ENCODE measurements at places on chromosomes 5 and 9.

- DNase-seq, result peak; percentile 19
Measured at GRCh38 chr5:90528601-90529193, 687 bp downstream of the LYSMD3 start.

DNA sequence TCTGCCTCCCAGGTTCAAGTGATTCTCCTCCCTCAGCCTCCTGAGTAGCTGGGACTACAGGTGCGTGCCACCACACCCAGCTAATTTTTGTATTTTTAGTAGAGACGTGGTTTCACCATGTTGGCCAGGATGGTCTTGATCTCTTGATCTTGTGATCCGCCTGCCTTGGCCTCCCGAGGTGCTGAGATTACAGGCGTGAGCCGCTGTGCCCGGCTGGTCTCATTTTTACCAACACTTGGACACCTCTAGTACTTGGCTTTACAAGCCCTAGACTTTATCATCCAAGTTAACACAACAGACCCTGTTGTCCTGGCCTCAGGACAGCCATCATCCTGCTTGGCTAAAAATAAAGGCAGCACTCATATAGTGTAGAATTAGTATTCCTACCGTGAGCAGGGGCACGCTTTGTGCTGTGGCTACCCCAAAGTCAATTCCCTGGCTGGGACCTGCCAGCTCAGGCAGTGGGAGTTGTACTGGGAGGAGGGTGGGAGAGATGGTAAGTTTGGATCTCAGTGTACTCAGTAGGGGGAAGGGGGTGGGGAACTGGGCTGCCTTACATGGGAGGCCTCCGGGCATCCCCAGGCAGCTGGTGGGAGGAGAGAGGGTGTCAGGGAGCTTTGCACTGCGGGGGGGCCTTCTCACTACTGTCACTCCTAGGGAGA lies 6.6 kb downstream of the PDZD2 start:
- DNase-seq, result no peak

DNA sequence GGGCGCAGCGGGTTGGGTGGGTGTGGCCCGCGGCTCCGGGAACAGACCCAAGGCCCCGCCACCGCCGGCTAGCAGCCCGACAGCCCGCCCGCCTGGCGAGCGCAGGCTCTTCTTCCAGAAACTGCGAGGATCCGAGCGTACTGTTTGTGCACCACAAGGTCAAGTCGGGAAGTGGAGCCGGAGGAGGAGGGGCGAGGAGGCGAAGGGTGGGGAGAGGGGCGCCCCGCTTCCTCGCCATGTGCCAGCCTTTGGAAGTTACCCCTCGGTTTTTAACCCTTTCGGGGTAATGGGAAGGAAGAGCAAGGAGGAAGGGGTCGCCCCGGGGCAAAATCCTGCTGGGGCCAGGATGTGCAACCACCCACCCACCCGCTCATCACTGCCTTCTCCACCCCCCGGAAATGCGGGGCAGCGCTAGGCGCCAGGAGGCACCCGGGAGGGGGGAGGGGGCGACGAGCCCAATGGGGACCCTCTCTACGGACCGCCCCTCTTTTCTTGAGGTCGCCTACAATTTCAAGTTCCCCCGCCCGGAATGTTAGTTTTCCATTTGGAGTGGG lies 1.1 kb upstream of the JADE2 start:
- peak; percentile 67 for DNase-seq

- DNase-seq, result no peak
Measured at GRCh38 chr5:67432606-67433005, 236.0 kb upstream of the CD180 start.

- DNase-seq, result no peak
Measured at GRCh38 chr5:126263591-126264184, 159.5 kb upstream of the GRAMD2B start.

DNA sequence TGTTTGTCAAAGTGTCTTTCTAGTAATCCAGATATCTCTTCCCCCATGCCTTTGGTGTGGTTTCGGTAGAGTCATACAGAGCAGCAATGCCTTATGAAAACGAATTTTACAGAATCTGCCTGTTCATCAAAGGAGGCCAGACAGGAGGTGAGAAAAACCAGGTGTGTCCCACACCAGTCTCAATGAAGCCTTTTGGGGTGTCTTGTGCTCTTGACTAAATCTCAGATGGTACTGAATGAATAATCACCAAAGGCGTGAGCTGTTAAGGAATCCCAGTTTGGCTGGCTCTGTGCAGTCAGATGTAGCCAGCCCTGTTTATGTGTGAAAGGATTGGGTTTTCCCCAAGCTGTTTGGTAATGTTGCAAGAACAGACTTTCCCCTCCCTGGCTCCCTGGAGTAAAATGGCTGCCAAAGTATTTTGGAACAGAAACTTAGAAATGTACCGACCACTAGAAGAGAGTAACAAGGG lies 70.8 kb upstream of the CDKN2B start:
- peak; percentile 20 for DNase-seq

DNA sequence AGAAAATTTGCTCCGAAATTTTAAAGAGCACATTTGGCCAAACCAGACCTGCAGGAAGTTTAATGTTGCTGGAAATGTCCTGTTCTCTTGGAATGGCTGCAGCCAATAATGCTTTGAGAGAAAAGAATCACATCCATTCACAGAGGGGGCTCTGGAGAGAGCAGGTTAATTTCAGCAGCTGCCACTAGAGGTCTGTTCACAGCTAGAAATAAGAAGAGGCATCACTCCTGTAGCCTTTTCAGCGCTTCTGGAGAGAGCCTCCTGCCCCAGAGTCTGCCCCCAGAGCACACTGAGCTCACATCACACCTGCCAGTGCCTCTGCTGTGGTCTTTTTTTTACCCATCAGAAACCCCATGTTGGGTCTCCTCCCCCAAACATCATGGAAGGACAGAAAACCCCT lies 124.8 kb upstream of the RAD23B start:
- DNase-seq, result peak; percentile 34

DNA sequence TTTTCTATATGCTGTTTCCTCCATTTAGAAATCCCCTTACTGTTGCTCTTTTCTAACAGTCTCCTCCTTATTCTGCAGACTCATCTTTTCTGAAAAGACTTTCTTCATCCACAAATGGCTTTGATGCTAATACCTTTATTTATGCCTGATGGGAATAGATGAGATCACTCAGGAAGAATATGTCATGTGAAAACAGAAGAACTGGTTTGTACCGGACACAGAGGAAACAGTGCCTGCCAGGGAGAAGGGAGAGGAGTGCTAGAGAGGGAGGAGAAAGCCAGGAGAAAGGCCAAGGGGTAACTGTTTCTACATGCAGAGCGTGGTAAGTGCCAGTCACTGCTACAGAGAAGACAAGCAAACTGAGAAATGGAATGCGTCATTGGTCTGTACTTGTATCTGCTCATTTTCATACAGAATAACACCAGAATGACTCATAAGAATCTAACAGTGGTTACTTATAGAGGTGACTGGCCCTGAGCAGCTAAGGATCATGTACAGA lies 45.9 kb upstream of the PJA2 start:
- DNase-seq, result peak; percentile 64

GRCh38 chr5:56147659-56148230 lies 85.4 kb downstream of the ANKRD55 start:
- no peak for DNase-seq

GRCh38 chr5:175047048-175047447 lies 322.7 kb downstream of the MSX2 start:
- no peak for DNase-seq

DNA sequence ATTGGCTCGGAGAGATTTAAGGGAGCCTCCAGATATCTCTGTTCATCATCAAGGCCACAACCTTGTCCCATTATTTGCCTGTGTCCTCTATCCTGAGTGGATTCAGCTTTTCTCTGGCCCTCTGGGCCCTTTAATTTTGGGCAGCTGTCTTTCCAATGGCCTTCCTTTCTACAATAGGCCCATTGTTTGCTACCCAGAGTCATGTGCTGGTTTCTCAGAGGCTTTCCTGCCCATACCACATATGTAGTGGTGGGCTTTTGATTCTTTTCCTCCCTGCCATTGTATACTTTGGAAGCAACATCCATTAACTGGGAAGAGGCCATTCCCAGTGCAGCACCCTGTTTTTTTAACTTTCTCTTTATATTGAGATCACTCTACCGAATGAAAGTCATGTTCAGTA lies 233.9 kb upstream of the SGCD start:
- no peak for DNase-seq

DNA sequence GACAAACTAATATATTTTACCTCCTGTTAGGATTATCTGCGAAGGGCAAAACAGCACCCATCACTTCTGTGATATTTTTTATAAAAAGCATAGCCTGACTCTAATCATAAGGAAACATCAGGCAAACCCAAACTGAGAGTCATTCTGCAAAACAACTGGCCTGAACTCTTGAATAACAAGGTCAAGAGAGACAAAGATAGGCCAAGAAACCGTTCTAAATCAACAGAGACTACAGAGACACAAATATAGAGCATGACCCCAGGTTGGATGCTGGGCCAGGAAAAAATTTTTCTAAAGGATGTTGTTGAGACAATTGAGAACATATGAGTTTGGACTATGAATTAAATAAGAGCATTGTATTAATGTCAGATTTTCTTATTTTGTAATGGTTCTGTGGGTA lies 384.9 kb downstream of the NFIB start:
- no peak for DNase-seq

DNA sequence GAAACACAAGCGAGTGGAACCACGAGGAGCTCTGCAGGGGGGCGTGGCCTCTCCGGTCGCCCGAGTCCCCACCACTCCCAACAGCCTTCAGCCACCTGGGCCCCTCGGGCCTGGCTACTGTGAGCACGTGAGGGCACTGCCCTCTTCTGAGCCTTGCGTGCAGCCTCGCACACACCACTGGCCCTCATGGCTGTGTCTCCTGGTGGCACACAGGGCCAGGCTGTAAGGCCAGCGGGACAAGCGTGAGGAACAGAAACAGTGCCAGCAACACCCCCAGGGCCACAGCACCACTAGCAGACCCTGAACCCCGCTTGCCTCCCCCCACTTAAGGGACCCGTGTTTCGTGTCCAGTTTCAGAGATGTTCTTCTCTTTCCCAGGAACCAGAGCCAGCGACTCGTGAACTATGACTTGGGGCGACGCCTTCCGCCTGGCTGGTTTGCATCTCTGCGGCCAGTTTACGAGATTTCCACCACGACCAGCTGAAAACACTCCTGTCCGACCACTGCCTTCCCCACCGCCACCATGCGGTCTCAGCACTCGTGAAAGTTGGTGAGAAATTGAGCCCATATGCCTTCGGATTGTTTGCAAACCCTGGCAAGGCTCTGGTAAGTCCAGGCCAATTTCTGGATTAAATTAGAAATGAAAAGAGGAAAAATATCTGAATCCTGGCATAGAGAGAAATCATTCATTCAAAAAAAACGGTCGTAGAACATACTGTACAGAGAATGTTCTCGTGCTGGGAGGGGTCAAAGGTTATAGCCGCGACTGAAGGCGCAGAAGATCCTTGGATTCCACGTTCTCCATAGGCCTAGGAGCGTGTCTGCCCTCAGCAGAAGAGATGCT lies 135.6 kb downstream of the ZNF354C start:
- no peak for DNase-seq

DNA sequence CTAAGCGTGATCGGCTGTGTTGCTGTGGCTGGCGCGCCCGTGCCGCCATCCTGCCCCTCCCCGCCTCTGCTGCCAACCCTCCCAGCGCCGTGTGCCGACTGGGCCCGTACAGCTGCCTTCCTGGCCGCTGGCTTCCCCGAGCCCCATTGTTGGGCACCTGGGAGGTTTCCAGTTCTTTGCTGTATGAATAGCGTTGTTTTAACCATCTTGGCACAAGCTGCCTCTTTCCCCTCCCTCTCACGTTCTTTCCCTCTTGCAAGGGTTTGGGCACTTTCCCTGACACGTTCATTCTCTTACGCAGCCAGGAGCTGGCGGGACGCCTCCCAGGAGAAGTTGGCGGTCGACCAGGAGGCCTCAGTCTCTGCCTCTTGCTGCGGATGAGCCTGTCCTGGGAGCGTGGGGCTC lies 43.1 kb upstream of the RXRA start:
- DNase-seq, result peak; percentile 91

GRCh38 chr5:50958852-50959457 lies 292.5 kb downstream of the PARP8 start:
- no peak for DNase-seq

DNA sequence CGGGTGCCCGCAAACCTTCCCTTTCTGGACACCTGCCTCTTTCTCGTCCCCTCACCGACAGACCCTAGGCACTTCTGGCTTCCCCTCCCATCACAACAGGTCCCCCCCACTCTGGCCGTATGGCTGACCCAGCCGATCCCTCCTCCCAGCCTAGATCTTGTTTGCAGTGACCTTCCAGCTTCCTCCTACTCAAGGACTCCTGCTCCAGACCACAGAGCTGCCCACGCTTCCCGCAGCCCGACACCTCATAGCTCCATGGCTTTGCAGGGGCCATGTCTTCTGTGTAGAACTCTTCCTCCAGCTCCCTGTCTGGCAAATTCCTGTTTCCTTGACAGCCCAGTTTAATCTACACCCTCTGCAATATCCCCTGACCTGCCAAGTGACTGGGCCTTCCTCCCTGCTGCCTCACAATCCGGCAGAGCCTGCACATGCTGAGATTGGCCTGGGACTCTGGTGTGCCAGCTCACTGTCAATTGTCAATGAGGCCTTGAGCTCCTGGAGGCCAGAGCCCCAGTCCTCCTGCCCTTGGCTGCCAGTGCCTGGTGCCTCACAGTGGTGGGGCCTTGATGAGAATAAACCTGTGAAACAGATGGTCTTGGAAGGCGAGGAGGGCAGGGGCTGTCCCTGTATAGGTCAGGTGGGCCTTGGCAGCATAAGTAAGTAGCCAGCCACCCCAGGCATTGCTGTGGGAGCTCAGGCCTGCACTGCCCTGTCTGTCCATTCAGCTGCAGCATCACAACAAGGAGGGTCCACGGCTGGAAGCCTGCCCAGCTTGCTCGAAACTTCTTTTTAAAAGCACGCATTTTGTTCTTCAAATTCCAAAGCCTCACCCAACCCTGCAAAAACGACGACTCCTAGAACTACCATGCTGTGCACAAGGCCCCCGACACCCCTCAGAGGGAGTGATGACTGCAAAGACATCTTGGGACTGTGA lies 50.5 kb downstream of the GADD45G start:
- DNase-seq, result no peak

DNA sequence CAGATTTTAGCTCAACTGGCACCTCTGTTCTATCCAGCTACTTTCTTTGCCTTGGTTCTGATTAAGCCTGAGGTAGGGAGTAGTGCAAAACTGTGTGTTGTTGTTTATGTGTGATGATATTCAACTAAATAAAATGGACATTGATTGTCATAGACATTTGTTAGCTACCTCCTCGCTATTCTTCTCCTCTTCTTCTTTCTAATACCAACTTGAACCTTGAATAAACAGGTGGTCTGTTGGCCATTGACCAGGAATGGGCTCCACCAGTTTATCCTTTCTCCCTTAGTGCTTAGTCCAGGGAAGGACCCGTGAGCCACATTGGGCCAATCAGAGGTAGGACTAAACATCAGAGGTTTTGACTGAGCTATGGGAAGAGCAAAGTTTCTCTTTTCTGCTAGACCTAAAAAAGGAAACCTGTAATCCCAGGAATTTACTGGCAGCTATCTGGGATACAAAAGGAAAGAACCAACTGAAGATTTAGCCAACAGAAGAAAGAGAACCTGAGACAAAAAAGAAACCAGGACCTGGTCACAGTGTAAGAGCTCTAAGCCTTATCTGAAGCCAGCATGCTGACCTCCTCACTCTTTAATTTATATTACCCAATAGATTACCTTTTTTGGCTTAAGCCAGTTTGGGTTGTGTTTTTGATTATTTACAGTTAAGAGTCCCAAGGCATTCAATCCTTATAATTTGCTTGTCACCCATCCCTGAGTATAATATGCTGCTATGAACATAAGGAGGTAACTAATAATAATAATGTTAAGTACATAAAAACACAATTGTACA lies 5.3 kb upstream of the RNF145 start:
- DNase-seq, result no peak
